Retinal pigment epithelial cell (primary cell): ENCODE measurements at places on chromosomes 5 and 9.

DNA sequence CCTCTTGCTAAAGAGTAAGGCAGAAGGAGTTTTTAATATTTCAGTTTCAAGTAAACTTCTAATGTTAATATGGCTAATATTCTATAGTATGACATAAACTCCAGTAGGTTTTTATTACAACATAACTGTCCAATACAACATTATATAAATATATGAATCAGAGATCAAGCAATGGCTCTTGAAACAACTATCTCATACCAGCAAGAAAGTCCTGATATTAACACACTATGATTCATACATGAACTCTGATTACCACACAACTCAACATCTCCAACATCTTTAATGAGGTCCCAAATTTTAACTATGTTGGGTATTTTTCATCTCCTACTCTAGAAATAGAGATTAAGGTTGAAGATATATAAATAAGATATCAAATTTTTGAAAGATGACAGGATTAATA lies 878.3 kb downstream of the TLE1 start:
- no peak for DNase-seq

DNA sequence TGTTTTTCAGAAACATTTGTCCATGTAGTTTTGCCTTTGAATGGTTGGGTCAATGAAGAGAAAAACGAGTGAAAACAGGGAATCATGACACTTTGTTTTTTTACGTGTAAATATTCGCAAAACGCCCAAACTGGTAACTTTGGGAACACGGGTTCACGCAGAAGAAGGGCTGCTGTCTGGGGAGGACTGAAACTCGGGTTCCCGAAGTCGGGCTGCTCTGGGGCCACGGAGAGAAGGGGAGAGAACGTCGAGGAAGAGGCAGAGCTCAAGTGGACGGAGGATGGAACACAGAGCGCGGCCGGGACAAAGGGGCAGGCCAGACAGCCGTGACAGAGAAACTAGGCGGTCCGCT lies 478 bp upstream of the SETD9 start:
- no peak for DNase-seq

DNA sequence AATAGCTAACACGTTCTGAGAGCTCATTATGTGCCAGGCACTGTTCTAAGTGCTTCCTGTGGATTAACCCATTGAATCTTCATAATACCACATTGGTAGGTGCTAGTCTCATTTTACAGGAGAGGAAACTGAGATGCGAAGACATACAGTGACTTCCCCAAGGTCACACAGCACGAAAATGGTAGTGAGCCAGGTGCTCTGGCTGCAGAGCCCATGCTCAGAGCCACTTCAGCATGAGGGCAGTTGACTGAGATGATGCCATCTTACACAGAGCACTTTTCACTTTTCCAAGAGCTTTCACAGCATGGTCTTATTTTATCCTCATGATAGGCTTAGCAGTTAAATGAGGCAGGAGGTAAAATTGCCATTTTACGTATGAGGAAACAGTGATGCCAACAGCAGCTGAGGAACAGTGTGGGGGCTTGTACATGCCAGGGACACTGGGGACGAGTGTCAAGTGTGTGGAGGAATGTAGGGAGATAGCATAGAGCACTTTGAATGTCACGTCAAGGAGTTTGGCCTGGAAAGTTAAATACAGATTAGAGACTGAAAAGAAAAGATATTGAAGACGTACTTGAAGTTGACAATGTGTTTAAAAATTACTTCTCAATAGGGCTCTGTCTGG lies 180.0 kb downstream of the KIF4B start:
- no peak for DNase-seq

GRCh38 chr9:134314950-134315715 lies 11.1 kb upstream of the RXRA start:
- DNase-seq, result no peak

DNA sequence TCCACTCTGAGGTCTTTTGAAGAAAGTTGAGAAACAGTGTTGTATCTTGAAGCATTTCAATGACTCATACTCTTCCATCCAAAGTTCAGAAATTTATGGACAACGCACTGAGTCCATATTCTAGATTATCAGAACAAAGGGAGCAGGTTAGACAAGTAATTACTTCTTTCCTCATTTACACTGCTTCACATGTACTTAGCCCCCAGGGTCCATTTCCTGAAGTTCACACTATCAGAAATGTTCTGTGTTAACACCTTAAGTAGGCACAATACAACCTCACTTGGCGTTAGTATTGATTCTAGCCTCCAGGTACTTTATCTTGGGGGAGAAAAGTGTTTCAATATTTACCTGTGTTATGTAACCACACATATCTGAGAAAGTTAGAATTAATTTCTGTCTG lies 487.9 kb upstream of the DMAC1 start:
- DNase-seq, result no peak

- DNase-seq, result no peak
These were observed 412.8 kb upstream of the PIK3R1 start for GRCh38 chr5:67802766-67803165.

DNA sequence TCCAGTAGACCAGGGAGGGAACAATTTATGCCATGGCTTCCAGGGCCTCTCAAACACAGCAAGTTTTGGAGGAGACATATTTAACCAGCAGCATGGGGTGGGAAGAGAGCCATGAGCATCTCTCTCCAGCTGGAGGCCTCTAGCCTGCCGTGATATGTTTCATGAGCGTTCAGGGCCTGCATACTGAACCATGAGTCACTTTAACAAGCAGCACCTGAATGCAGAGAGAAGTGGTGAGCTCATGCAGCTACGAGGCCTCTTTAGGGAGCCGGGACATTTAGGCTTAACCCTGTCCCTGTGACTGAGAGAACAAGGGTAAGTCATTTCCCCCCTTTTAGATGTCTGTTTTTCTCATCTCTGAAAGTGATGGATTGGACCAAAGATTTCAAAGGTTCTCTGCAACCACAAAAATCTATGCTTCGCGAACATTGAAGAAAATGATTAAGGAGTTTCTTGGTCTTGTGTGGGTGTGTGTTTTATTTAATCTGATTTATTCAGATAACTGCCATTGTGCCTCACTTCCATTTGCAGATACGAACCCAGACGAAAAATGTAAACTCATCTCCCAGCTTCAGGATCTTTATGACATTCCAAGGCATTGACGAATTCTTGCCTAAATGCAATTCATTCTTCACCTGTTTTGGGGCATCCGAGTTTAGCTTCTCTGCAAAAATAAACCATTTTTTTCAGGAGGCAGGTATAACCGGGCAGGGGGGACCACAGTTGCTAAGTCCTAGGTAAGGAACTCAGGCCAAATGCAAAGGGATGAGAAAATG lies 157.0 kb downstream of the GABBR2 start:
- DNase-seq, result no peak

GRCh38 chr5:86403190-86403589 lies 214.6 kb upstream of the COX7C start:
- no peak for DNase-seq

GRCh38 chr5:133814152-133814551 lies 154.3 kb downstream of the C5orf15 start:
- DNase-seq, result no peak

GRCh38 chr5:148730270-148730669 lies 75.9 kb upstream of the HTR4 start:
- DNase-seq, result peak; percentile 8

DNA sequence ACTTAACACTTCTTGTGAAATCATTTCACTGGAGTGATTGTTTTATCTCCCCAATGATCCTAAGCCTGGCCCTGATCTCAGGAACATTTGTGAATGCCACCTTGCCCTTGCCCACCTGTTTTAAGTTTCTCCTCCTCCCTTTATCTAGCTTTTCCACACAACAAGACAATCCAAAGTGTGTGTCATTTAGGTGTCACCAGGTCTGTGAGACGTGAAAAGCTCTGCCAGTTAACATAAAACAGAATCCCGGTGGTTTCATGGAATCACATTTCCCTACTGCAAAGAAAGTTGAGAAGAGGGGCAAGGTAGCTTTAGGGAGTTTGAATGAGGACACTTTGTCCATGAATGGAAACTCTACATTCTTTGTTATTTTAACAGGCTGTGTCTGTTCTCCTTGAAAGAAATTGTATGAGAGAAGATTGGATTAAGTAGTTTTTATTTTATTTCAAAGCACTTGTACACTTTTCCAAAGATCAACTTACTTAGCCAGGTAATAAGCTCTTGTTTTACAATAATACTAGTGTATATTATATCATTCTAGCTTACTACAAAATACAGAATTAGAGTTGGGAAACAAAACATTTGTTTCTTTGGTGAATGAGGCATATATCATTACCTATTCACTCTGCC lies 239.0 kb downstream of the ISL1 start:
- no peak for DNase-seq

- no peak for DNase-seq
These were observed 476.6 kb upstream of the EDIL3 start for GRCh38 chr5:84861306-84861705.

DNA sequence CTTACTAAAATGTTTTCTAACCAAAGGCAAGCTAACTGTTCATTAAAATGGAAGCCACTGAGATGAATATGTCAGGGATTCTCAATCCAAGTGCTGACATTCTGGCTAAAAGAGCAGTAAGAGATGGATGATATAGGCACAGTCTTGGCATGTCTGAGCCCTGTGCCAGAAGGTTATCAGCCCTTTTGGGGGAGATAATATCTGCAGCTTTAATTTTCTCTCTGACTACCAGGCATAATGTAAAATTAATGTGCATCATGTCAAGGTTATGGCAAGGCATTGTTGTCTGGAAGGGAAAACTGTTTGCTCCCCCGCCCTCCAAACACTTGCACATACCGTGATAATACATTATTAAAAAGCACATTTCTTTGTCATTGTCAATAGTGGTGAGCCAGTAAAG lies 609.8 kb downstream of the ZNF608 start:
- no peak for DNase-seq

- no peak for DNase-seq
These were observed 793.2 kb upstream of the RGMB start for GRCh38 chr5:97980291-97980690.

- DNase-seq, result no peak
These were observed 1.8 kb upstream of the NTRK2 start for GRCh38 chr9:84667571-84668195.

GRCh38 chr5:138901716-138902115 lies 26.6 kb upstream of the LRRTM2 start:
- DNase-seq, result no peak

- DNase-seq, result no peak
These were observed 681 bp downstream of the FNIP1 start for GRCh38 chr5:131795879-131796792.

GRCh38 chr9:120212853-120213200 lies 367.1 kb downstream of the CDK5RAP2 start:
- DNase-seq, result no peak

DNA sequence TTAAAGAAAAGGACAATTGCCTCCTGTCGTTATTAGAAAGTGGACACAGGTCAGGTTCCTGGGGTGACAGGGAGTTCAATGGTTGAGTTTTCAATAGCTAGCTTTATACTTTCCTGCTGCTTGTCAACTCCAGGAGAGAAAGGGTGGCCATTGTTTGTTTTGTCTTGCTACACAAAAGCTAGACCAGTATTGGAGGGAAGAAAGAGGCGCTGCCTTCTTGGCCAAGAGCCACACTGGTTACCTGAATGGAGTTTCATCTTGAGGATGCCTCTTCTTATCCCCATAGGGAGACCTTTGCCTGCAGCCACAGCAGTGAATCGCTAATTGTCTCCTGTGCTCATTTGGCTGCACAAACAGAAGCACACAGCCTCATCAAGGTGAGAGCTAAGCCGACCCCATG lies 279.4 kb upstream of the GRIA1 start:
- DNase-seq, result no peak

DNA sequence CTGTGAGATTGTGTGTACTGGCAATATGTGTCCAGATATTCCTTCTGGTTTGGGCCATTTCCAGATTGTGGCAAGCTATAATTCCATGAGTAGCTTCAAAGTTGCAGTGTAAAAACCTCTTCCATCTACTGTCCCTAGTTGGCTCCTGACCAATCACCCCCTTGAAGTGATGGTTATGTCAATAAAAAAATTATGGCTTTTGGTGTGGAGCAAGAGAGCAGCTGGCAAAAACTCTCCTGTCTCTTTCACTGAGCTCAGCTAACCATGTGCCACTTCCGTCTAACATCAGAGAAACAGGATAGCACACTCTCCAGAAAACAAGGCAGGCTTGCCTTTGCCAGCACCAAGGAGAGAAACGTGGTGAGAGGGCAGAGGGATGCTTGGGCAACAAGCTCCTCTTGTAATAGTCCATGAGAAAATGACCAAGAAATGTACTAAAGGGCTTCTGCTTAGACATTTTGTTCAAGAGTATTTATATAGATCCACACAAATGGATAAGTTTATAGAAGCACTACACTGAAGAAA lies 914.4 kb upstream of the SEMA6A start:
- no peak for DNase-seq

- no peak for DNase-seq
These were observed 94.8 kb upstream of the APC start for GRCh38 chr5:112642885-112643284.

- DNase-seq, result no peak
These were observed 992 bp downstream of the SETD9 start for GRCh38 chr5:56910210-56910965.

- no peak for DNase-seq
These were observed 148.6 kb downstream of the DOCK8 start for GRCh38 chr9:363274-363612.

- no peak for DNase-seq
These were observed 411 bp upstream of the GABRG2 start for GRCh38 chr5:162067162-162067561.

DNA sequence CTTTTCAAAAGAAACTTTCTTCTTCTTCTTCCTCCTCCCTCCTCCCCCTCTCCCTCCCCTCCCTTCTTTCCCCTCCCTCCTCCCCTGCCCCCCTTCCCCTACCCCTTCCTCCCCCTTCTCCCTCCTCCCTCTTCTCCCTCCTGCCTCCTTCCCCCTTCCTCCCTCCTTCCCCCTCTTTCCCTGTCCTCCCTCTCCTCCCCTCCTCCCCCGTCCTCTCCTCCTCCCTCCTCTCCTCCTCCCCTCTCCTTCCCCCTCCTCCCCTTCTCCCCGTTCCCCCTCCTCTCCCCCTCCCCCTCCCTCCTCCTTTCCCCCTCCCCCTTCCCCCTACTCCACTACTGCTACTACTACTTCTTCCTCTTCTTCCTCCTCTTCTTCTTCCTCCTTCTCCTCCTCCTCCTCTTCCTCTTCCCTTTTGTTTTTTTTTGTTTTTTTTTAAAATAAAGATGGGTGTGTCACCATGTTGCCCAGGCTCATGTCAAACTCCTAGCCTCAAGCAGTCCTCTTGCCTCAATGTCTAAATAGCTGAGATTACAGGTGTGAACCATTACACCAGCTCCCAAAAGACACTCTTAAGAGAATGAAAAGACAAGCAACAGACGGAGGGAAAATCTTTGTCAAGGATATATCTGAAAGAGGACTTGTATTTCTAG lies 87.5 kb downstream of the SCAMP1 start:
- DNase-seq, result no peak

- no peak for DNase-seq
These were observed 303.0 kb downstream of the CSNK1G3 start for GRCh38 chr5:123814801-123815470.

GRCh38 chr5:132388244-132389050 lies 18.9 kb downstream of the SLC22A5 start:
- no peak for DNase-seq

- no peak for DNase-seq
These were observed 142.8 kb downstream of the NSG2 start for GRCh38 chr5:174188295-174188694.

GRCh38 chr5:32777733-32778132 lies 66.6 kb downstream of the NPR3 start:
- DNase-seq, result no peak

- peak; percentile 13 for DNase-seq
These were observed 38.9 kb upstream of the N4BP3 start for GRCh38 chr5:178074266-178074952.

GRCh38 chr5:74977471-74977870 lies 74.9 kb downstream of the GCNT4 start:
- DNase-seq, result no peak
